Endothelial cell of umbilical vein (primary cell): ENCODE measurements at places on chromosomes 5 and 9. TPM values are rescaled to one million over a fixed set of nuclear protein-coding genes. Genes with fewer than 3 reads are reported as not detected.

SHC3 gene
- 0.16 and 2.0 TPM in 2 replicates for total RNA-seq

PGM5 gene
- total RNA-seq: 1.4 and 1.9 TPM in 2 replicates

STK10 gene
- 47.2 and 57.9 TPM in 2 replicates for total RNA-seq

C9orf40 gene
- total RNA-seq: 5.1 and 7.5 TPM in 2 replicates

SCGB3A2 gene
- not detected in 2 replicates for total RNA-seq

IL11RA gene
- 13.6 and 15.3 TPM in 2 replicates for total RNA-seq

C9orf153 gene
- total RNA-seq: 0.66 TPM in 1 of 2 replicates, not detected in the other

HEMGN gene
- not detected in 2 replicates for total RNA-seq

OSMR gene
- 12.8 and 19.7 TPM in 2 replicates for total RNA-seq

TRIM36 gene
- total RNA-seq: 0.69 and 1.2 TPM in 2 replicates

SLCO6A1 gene
- not detected in 2 replicates for total RNA-seq

TSC1 gene
- total RNA-seq: 47.6 and 51.2 TPM in 2 replicates

TEX48 gene
- total RNA-seq: not detected in 2 replicates

BTNL9 gene
- total RNA-seq: 0.13 TPM in 1 of 2 replicates, not detected in the other

ASPN gene
- total RNA-seq: not detected in 2 replicates

DNA sequence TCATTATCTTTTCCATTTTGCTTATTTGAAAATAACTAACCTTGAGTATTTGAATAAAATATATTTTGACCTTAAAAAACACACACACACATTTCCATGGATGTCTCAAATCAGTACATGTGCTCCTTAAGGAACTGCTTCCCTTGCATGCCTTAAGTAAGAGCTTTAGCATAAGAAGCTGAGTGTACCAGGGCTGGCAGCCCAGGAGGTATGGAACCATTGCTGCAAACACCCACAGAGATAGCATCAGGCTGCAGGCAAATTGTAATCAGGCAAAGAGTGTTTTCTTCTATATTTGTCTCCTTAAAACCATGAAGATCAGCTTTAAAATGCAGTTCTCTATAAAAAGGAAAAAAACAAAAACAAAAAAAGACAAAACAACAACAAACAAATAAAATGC, 160.6 kb downstream of the PLK2 start:
- DNase-seq: no peak

GRCh38 chr5:115126303-115126702, 43.4 kb downstream of the TRIM36 start:
- DNase-seq: no peak

DNA sequence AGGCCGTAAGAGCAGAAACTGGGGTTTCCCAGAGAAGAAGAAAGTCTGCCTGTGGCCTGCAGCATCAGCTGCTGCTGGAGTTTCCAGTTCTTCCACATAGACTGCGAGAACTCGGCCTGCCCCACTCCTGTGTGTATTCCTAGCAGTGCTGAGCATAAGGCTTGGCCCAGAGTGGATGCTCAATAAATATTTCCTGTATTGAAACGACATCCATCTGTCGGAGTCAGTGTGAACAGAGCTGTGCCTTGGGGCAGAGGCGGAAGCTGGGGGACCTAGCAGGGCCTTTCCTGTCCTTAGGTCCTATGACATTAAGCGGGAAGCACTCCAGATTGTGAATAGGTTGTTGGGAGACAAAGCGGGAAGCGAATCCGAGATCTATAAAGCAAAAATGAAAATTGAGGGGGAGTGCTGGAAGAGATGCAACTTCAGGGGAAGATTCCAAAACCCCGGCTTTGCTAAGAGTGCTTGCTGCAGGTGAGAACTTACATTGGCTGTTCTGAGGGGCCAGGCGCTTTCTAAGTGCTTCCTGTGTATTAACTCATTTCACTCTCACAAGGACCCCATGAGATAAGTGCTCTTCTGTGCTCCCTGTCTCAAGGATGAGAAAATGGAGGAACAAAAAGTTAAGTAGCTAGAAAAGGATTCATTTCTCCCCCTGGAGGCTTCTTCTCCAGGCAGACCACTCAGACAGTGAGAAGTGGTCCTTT, 76.1 kb upstream of the CXCL14 start:
- no peak for DNase-seq

DNA sequence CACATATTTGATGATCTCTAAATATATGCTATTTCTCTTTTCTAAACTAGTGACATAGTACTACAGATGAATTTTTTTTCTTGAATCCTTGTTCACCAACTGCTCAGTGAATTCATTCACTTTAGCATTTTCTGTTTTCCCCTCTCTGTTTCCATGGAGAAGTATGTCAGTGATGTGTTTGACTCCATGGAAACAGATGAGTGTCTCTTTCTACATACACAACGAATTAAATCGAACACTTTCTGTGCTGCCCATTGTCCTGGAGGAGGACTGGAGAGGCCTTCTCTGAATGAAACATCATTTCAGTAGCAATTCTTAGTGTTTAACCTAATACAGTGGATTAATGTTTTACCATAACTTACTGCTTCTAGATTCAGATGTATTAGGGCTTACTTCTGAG, 9.5 kb downstream of the INVS start:
- DNase-seq: no peak

GRCh38 chr5:140372971-140373487, 13.0 kb downstream of the SLC4A9 start:
- DNase-seq: peak; percentile 88

DNA sequence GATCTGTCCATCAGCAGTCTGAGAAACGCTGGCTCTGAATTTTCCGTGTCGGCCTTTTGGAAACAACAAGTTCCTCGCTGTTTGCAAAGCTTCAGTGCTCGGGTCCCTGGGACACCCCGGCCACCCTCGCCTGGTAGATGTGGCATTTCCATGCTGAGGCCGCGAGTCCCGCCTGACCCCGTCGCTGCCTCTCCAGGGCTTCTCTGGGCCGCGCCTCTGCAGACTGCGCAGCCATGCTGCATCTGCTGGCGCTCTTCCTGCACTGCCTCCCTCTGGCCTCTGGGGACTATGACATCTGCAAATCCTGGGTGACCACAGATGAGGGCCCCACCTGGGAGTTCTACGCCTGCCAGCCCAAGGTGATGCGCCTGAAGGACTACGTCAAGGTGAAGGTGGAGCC, 4.7 kb downstream of the NTNG2 start:
- DNase-seq: peak; percentile 15

DNA sequence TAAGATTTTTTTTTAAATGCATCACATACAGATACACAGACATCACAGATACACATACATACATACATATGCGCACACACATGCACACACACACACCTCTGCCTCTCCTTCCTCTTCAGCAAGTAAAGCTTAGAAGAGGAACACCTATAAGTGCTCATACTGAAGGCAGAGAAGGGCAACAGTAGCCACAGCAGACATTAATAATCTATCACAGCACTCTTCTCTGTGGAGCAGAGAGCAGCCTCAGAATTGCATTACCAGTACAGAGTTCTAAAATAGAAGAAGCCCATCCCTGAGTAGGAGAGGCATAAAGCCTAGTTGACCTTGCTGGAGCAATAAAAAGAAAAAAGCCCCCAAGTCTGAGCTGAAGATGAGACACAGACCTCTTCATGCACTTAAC, 110.6 kb downstream of the MLLT3 start:
- no peak for DNase-seq

- peak; percentile 64 for DNase-seq
Measured at GRCh38 chr5:171342362-171343111, 33.5 kb downstream of the TLX3 start.

DNA sequence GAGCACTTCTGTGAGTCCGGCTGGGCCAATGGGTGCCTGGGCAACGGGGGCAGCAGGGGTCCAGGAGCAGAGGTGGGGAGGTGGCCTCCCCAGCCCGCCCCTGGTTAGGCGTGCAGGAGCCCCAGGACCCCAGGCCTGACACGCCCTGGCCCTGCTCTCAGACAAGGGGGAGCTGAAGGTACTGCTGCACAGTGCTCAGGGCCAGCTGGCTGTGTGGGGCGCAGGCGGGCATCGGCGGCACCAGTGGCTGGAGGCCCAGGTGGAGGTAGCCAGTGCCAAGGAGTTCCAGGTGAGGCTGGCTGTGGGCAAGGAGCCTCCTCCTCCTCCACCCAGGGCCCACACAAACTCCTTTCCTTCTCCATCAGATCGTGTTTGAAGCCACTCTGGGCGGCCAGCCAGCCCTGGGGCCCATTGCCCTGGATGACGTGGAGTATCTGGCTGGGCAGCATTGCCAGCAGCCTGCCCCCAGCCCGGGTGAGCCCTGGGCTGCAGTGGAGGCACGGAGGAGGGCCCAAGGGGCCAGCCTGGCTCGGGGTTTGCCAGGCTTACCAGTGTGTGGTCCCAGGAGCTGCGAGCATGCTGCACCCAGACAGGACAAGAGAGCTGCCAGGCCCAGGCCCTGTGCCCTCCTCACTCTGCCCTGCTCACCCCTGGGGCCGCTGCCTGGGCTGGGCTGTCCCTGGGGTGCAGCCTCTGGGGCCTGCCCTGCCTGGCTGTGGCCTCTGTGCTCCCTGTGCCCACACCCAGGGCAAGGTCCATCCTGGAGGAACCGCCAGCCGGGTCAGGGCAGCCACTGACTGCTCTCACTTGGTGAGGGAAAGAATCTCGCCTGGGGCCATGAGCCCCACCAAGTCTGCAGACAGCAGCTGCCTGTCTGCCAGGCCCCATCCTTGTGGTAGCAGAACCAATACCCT, 7.0 kb downstream of the MAMDC4 start:
- no peak for DNase-seq

- DNase-seq: no peak
Measured at GRCh38 chr5:91137647-91138046, 245.5 kb downstream of the ARRDC3 start.

DNA sequence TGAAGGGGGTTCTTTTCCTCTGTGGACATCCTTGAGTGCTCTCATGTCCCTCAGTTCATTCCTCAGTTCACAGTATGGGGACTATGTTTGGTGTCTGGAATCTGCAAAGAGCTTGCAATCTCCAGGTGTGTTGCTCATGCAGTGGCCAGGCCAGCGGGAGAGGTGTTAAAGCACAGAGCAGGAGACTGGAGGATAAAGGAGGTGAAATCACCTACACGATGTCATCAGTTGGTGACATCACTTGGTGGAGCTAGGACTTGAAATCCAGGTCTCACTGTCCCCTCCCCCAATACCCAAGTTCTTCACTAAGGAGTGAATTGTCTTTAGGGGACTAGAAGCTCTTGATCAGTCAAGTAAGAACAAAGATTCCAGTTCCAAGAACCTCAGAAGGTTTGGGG, 197.3 kb upstream of the ZNF618 start:
- no peak for DNase-seq

- no peak for DNase-seq
Measured at GRCh38 chr9:125043631-125044030, 99.7 kb downstream of the SCAI start.

DNA sequence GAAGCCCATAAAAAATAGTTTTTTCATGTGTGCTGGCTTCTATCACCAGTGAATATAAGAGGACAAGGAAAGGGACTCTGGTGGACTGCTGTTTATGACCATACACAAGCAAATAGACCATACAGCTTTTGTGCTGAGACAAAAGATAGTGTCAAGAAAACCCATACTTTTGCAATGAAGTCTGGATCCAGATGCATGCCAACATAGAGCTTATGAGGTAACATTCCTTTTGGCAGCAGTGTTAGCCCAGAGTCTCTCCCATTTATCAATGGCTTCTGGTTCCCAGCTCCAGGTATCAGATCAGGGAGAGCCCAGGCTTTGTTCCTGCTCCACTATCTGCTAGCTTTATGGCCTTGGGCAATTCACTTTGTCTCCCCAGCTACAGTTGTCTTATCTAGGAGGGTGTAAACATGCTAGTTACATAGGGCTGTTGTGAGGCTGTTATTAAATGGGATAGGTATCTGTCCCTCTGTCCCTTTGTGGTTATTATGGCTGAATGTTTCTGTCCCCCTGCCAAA, 55.6 kb downstream of the CCDC192 start:
- DNase-seq: no peak

- no peak for DNase-seq
Measured at GRCh38 chr9:70318002-70318401, 59.2 kb downstream of the SMC5 start.

- no peak for DNase-seq
Measured at GRCh38 chr9:116149844-116150243, 3.7 kb upstream of the PAPPA start.

DNA sequence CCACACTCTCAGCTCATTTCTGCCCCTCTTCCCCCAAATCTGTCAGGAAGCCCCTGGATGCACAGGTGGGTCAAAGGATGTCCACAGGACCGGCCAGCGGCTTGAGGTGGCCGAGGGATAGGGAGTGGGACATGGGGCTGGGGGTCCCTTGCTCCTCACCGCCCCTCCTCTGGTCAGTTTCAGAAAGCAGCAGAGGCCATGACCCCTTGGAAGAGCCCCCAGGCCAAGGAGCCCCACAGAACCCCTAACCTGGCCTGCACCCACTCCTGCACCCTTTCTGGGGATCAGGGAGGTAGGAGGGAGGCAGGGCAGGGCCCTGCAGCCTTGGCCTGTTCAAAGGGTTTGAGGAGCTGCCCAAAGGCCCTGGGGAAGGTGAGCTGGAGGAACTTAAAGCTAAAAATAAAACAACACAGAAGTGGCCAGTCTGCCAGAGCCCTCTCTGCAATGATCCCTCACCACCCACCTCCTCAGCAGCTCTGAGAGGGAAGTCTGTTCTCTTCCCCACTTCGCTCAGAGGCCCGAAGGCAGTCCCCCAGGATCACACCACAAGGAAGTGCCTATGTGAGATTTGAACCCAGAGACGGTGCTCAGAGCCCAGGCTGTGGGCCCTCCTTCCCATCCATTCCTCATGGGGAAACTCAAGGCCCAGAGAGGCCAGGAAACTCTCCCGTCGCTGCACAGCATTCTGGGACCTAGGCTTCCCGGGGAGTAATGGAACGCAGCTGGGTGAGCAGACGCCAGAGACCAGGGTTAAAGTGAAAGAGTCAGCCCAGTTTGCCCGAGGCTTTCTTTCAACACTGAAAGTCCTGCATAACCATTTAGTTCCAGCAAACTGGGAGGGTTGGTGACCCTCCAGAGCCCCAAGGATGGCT, 910 bp downstream of the ENG start:
- DNase-seq: peak; percentile 20

DNA sequence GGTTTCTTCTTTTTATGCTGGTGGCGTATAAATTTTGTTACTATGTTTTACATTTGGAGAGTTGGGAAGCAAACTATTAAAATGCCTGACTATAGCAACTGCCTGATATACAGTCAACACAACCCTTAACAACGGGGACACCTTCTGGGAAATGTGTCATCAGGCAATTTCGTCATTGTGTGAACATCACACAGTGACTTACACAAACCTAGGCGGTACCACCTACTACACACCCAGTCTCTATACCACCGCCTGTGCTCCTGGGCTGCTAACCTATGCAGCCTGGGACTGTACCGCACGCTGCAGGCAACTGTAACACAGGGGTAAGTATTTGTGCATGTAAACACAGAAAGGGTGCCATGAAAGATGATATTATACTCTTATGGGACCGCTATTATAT, 1.3 kb upstream of the CDHR2 start:
- DNase-seq: no peak

DNA sequence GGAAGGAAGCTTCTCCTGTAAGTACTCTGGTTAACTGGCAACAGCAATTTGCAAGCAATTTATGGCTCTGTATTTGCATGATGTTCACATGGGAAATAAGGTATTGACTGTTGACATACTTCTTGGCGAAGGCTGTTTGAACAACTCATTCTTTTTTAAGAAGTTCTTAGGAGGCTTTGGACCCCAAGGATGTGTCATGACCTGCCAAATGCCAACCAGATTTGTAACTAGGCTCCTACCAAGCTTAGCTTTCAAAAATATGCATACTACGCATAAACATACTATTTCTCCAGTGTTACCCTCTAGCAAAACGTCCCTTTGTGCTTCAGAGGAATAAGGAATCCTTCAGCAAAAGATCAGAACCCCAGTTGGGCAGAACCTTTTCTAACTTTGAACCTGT, 165.2 kb upstream of the MSX2 start:
- DNase-seq: no peak

GRCh38 chr5:107425541-107426031, 245.2 kb downstream of the EFNA5 start:
- peak; percentile 93 for DNase-seq
